Uterus (tissue), 4 donors: ENCODE measurements at places on chromosomes 11 and 22. TPM values are rescaled to one million over a fixed set of nuclear protein-coding genes. Genes with fewer than 3 reads are reported as not detected.
A peak's percentile ranks its signal among the peaks of the same experiment; 100 is the strongest.

- H3K4me1 ChIP-seq = peaks cover 21% of the 10 kb centered on the region
- no peaks in the 10 kb centered on the region for H3K27me3 ChIP-seq
- peak; percentile 40 for DNase-seq
- H3K27ac ChIP-seq = peak overlapping the region; percentile 84
Observed at GRCh38 chr22:45535290-45535689, 32.6 kb downstream of the FBLN1 start.

DNA sequence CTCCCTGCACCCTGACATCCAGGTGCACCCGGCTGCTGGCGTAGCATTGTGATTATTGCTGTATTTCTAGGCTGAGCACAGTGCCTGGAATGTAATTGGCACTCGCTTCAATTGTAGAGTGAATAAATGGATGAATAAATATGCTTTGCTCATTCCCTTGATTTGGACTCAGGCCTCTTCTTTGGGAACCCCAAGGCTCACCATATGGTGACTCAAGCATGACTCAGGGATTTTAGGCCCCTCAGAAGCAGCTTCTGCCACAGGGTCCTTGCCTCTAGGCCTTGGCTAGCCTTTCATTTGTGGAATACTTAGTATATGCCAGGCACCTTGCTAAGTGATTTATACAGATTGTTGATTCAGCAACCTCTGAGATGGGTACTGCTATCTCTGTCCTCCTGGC is 78.9 kb downstream of the GRIK4 start:
- no peaks in the 10 kb centered on the region for H3K36me3 ChIP-seq
- no peaks in the 10 kb centered on the region for H3K27me3 ChIP-seq
- no peaks in the 10 kb centered on the region for H3K4me1 ChIP-seq
- DNase-seq = no peak

The ANKK1 gene
- 1.0 TPM for total RNA-seq

The SIAE gene
- total RNA-seq = 0.77 TPM
